ENCODE measurements at places on chromosomes 2 and 18.

- no peak for DNase-seq
Measured at GRCh38 chr2:88770016-88770415, 78.5 kb downstream of the RPIA start.

- DNase-seq, result no peak
Measured at GRCh38 chr2:197205585-197206215, 104.9 kb downstream of the ANKRD44 start.

- DNase-seq, result peak; percentile 65
Measured at GRCh38 chr2:204849892-204850291, 304.6 kb downstream of the PARD3B start.

DNA sequence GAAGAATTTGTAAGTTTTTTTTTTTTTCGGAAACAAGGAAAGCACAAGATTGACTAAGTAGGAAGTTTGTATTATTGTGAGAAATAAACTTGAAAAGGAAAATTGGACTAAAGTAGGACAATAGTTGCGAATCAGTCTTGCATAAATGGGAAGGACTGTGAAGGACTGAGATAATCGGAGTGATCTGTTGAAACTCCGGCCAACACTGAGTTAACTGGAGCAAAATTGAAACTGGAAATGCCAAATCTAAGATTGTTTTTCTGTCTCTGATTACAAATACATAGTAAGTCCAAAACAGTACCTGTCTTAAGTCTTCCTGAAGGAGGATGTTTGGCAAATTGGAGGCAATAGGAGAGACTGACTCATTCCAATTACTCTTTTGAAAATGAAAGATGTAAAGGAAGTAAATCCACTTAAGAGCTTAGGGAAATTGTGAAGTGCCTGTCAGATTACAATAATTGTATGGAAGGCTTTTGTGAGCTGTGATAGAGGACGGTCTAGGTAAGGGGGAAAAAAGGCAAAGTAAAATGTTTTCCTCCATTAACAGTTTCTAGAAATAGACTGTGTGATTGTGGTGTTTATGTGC, 204.9 kb upstream of the CYRIA start:
- DNase-seq, result no peak

DNA sequence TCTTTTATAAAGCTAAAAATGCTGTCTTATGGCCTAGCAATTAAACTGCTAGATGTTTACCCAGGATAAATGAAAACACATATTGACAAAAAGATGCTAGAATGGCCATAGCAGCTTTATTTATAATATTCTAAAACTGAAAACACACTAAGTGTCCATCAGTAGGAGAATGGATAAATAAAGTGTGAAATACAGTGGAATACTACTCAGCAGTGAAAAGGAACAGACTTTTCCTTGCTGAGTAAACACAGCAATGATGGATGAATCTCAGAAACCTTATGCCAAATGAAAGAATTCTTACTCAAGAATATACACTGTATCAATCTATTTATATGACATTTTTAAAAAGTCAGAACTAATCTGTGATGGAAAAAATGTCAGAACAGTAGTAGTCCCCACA, 33.2 kb downstream of the DDX1 start:
- no peak for DNase-seq
